Mesothelial cell of epicardium (in vitro differentiated cells): ENCODE measurements at places on chromosomes 6 and 20. TPM values are rescaled to one million over a fixed set of nuclear protein-coding genes. Genes with fewer than 3 reads are reported as not detected.

DNA sequence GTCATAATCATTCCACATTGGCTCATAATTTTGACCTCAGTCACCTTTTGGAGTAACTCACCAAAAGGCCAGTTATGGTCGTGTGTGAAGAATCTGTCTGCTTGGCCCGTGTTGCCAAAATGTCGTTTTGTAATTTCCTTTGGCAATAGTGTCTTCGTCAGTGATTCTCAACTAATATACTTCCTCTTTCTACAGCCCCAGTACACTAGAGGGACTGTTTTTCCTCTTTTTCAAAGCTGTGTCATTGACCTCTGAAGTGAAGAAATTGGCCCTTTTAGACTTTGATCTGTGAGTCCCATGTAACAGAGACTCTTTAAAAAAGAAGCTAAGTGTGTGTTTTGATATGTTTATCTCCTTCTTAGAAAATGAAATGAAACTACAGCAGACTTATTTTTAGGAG, 5.2 kb downstream of the FOXO3 start:
- no peak for DNase-seq

DNA sequence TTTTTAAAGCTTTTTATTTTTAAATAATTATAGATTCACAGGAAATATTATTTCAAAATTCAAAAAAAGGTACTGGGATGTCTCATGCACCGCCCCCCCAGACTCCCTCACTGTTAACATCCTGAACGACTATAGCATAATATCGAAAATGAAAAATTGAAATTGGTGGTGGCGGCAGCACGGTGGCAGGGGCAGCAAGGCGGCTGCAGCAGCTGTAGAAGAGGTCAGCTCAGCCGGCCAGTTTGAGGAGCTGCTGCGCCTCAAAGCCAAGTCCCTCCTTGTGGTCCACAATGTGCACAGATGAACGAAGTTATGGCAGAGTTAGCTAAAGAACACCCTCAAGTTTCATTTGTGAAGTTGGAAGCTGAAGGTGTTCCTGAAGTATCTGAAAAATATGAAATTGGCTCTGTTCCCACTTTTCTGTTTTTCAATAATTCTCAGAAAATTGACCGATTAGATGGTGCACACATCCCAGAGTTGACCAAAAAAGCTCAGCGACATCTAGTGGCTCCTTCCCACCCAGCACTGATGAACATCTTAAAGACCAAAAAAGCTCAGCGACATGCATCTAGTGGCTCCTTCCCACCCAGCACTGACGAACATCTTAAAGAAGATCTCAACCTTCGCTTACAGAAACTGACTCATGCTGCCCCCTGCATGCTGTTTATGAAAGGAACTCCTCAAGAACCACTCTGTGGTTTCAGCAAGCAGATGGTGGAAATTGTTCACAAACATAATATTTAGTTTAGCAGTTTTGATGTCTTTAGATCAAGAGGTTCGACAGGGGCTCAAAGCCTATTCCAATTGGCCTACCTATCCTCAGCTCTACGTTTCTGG, 100.8 kb downstream of the FAM217A start:
- no peak for DNase-seq

- DNase-seq: no peak
Measured at GRCh38 chr6:15279047-15279661, 33.3 kb downstream of the JARID2 start.

Gene TUBB
- 1,084 to 1,110 TPM (median 1,094 TPM) in 3 replicates for total RNA-seq

DNA sequence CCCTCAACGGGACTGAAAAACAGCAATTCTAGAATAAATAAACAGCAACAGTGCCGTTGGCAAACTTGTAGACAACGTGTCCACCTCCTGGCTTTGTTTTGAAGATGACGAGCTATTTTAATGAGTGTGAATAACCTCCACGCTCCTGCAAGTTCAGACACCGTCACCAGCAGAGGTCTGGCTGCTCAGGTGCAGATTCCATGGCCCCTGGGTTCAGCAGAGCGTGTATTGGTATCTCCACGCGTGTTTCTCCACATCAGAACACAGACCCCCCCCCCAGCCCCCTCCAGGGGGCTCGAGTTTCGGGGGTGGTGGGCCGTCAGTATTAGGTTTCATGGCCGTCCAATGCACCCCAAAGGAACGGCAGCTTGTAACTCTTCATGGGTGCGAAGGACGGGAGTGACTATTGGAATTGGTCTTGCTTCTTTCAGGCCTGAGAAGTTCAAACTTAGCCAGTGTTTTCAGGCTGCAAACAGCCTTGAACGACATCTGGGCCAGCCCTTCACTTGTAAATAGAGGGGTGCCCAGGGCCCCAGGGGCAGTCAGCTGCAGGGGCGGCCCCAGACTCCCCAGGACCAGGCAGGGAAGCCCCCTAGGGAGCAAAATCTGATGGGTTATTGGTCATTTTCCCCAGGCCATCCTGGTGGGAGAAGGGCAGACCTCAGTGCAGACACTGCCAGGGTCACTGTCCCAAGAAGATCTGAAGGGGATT, 308.6 kb downstream of the TAF4 start:
- DNase-seq: no peak

Gene VIP
- not detected in 3 replicates for total RNA-seq

DNA sequence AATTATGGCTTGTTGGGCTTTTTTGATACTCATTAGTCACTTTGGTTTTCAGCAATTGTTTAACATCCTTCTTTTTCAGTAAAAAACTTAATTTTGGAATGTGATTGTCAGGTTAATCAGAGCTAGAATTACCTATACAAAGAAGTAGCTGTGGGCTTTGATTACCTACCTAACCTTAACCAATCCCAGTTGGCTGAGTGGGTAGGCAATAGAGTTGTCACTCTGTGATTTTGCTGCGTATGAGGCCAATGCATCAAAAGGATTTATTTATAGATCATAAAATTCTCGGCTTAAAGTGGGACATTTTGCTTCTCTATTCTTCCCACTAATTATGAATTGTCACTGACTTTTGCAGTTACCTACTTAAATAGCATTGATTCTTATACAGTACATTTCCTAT, 111.4 kb downstream of the PHACTR1 start:
- no peak for DNase-seq

Gene TRERF1
- 18.6 to 20.3 TPM (median 19.8 TPM) in 3 replicates for total RNA-seq

DNA sequence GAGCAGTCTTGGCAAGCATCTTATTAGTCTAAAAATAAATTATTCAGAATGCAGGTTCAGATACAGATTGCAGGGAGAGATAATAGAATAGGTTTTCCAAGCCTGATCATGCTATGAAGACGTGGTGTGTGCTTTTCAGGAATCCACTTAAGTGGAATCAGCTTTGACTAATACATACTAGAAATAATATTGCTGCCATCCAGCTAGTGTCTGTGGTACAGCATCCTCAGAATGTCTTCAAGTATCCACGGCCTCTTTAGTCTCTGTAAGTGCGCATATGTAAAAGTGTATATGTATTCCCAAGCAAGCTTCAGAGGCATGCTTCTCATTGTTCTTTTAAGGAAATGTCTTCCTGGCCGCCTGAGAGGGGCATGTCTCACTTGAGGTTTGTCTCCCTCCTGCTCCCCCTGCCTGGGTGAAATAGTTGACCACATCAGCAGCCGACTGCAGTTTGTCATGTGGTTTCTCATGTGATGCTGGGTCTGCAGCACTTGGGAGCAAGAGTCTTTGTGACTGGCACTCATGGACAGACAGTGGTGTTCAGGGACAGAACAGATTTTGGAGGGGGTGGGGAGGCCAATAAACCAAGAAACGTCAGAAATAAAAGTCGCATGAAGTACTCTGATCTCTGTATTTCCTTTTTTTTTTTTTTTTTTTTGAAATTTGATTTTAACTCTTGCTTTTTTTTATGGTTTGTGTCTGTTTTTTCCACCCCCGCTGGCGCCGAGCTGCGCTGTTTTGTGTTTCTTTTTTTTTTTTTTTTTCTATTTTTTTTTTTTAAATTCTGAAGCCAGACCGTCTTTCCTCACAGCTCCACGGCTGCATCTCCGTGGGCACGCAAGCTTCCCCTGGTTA, 150.8 kb downstream of the PRL start:
- no peak for DNase-seq

Gene LGSN
- total RNA-seq: 0.14 TPM in 1 of 3 replicates, not detected in the others

DNA sequence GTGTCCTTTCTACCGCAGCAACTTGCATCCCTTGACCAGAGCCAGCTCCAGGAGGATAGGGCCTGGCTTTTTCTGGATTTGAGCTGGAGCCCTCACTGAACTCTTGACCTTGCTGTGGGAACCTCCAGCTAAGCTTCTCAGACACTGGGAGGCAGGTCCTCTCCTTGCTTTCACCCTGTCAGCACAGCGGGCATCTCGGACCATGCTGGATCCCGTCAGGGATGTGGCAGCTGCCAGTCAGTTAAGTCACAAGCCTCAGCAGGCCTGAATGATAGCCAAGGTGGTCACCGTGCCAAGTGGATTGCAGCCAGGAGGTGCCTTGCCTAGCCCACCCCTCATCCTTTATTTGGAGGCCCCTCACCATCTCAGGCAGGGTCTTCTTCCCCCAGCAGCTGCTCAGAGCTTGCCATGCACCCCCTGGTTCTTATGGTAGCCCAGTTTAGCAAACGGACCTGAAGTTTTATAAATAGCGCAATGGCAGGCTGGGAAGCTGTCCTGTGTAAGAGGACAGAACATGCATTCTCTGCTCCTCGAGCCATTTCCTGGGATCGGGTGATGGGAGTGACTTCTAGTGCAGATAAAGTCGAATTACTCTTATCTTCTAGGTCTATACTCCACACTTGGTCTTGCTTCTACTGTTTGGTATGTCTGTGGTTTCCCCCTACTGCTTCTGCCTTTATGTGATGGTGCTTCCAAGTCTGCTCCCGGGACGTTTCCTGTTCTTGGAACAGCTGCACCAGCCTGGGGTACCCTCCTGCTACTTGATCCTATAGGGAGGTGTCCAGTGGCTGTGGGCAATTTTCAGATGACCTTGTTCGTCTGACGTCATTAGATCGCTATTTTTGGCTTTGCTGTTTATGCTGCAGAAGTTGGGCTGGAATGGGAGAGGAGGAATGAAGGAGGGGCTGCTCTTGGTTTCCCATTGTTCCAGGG, 7.1 kb upstream of the MYLK2 start:
- no peak for DNase-seq

GRCh38 chr6:149903938-149904611, 6.2 kb upstream of the RAET1E start:
- DNase-seq: no peak

GRCh38 chr6:9225441-9225871, 790.1 kb upstream of the SLC35B3 start:
- DNase-seq: no peak

DNA sequence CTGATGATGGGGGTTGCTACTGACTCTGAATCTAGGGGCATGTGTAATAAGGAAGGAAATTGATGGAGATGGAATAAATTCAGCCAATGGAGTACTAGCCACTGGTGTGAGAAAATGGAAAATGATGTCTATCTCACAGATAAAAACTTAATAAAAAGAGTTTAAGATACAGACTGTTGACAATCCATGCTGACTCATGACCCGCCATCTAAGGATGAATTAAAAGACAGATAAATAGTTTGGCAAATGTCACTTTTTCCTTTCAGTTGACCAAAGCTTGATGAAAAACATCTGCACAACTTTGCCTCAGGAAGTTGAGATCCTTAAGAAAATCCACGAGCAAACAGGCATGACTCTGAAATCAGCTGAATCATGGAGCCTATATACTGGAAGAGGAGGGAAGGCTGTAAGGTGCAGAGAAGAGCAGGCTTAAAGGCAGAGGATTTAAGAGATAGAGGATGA, 82.6 kb upstream of the BMP5 start:
- DNase-seq: no peak

Gene TRDN
- 0.20 to 0.34 TPM in 2 of 3 replicates, not detected in the other for total RNA-seq
